ENCODE measurements at places on chromosomes 3 and 15.

- no peak for DNase-seq
Measured at GRCh38 chr3:124413393-124413792, 316.9 kb upstream of the UMPS start.

- DNase-seq, result peak; percentile 77
Measured at GRCh38 chr3:106332884-106333283, 464.1 kb upstream of the CBLB start.

- DNase-seq, result no peak
Measured at GRCh38 chr3:86388820-86389219, 602.1 kb downstream of the VGLL3 start.

GRCh38 chr3:135896613-135897012 is 68.9 kb upstream of the PPP2R3A start:
- DNase-seq, result no peak

- no peak for DNase-seq
Measured at GRCh38 chr3:57758686-57759085, 2.6 kb downstream of the SLMAP start.

DNA sequence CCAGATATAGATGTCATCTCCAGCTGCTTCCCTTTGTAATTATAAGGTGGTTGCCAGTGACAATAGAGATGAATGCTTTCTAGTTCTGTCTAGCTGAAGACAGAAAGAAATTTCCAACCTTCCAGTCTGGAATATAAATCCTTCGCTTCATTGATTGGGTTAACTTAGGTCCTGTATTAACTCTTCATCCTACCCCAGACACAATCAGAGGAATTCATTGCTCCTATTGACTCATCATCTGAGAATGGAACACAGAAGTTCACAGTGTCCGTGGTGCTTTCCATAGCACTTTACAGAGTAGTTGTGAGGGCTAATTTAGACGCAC is 241.4 kb downstream of the NFKBIZ start:
- DNase-seq, result no peak

GRCh38 chr3:22684739-22685138 is 518.4 kb upstream of the UBE2E2 start:
- DNase-seq, result no peak

DNA sequence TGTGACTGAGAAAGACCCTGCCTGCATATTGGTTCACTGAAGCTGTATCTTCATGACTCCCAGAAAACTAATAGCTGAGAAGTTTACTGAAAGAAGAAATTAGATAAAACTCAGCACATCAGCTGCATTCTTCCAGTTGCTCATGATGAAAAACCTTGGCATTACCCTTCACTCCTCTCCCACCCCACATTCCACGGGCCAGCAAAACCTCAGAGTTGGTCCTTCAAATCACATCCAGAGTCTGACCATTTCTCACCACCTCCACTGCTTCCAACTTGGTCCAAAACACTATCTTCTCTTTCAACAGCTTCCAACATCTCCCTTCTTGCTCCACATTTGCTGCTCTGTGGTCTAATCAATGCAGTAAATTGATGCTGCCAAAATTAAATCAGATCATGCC is 97.1 kb downstream of the CD47 start:
- no peak for DNase-seq

GRCh38 chr3:139670196-139670595 is 7.6 kb downstream of the NMNAT3 start:
- DNase-seq, result no peak

- peak; percentile 61 for DNase-seq
Measured at GRCh38 chr3:67083277-67083676, 85.2 kb downstream of the KBTBD8 start.

- no peak for DNase-seq
Measured at GRCh38 chr3:20935791-20936190, 749.8 kb upstream of the SGO1 start.

DNA sequence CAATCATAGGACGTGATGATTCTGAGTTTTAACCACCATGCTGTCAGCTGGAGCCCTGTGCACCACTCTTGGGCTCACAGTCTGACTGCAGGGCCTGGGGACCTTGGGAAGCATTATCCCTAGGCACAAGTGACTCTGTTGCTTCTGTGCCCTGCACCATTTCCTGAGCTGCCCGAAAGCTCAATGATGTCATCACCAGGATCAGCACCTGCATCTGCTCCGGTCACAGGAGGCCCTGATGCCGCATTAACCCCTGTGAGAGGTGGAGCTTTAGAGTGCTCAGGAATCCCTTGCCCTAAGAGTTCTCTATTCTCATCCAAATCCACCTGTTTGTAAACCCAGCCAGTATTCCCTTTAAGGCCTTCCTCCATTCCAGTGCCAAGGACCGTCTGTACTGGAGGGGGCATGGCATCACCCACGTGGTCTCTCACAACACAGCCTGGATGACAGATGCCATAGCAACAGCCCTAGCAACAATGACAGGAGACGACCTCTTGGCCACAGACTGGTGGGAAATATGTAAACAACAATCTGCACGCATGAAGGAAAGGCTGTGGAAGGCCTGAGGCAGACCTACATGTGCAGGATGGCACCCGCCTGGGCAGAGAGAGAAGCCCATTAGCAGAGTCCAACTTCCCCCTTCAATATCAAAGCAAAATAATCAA is 37.9 kb downstream of the NTRK3 start:
- DNase-seq, result no peak

GRCh38 chr3:63687278-63688225 is 35.1 kb downstream of the SNTN start:
- no peak for DNase-seq

DNA sequence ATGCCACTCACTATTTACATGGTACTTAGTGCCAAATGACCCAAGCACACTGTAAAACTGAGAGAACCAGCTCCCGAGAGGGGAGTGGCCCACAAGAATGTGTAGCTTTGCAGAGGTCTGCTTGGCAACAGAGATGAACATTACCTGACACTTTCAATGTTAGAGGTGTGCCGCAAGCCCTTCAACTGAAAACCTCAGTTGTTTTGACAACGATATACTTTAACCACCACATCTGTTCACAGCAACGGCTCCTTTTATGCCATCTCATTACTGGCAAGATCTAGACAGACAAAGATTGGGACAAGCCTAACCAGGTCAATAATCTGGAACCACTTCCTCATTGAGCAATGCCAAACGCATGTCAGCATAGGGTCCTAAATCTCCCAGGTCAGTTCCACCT is 23.7 kb downstream of the NEK10 start:
- no peak for DNase-seq

GRCh38 chr3:71031181-71031580 is 552.3 kb downstream of the FOXP1 start:
- DNase-seq, result no peak

DNA sequence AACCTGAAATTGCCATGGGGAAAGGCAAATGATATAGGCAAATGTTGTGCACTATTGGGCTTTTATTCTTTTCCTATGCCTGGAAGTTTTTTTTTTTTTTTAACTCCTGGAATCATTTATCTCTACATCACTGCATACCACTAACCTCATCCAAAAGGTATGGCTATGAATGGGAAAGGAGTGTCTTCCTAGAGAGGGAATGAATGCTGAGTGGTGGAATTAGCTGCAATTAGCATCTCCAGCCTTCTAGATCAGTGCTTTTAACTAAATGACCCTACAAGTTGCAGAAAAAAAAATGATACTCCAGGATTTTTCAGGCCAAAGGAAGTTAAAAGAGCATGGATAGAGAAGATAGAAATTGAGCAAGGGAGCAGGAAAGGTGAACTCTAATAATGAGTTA is 429.8 kb upstream of the PDZRN3 start:
- no peak for DNase-seq

GRCh38 chr3:149245738-149246451 is 24.3 kb upstream of the CP start:
- DNase-seq, result no peak

DNA sequence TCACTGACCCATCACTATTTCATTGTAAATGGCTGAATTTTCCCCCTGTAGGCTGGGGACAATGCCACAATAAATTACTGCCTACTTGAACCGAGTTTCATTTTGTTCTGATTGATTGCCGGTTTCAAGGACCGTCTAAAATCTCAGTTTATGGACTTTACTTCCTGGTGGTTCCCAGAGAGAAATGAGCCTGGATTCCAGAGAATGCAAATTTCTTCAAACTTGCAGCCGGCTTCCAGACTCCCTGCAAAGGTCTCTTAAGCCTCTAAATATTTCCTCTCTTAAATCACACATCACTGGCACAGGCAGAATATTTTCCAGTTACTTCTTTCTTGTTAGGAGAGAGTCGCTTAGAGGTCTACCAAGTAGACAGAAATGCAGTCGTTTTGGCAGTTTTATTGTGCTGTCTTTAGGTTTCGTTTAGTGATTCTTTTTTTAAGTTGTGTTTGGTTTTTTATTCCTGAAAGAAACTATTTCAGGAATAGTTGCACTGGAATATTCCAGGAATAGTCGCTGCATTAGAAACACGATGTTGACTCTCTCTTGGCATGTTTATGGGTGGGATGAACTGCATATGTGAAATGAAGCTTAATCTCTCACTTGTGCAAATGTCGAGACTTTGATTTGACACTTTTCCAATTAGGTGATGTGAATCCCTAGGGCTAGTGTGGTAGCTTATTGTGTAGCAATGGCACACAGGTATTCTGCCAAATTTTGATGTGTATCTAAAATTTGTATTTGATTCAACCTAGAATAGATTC is 284.1 kb upstream of the NR2E3 start:
- DNase-seq, result no peak

DNA sequence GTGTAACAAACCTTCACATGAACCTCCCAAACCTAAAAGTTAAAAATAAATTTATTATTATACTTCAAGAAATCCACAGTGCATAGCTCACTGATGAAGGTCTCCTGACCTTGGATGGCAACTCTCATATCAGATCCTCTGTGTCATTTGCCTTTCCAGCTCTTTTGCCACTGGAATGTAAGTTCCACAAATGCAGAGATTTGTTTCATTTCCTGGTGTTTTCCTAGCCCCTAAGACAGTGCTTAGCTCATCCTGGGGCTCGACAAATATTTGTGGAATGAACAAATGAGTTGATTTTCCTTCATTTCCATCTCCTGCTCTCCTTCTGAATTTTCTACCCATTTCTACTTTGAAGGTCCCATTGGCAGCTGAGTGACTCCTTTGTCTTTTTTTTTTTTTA is 56.0 kb downstream of the FRMD4B start:
- DNase-seq, result no peak

- DNase-seq, result no peak
Measured at GRCh38 chr15:50190723-50191122, 8.7 kb downstream of the SLC27A2 start.

DNA sequence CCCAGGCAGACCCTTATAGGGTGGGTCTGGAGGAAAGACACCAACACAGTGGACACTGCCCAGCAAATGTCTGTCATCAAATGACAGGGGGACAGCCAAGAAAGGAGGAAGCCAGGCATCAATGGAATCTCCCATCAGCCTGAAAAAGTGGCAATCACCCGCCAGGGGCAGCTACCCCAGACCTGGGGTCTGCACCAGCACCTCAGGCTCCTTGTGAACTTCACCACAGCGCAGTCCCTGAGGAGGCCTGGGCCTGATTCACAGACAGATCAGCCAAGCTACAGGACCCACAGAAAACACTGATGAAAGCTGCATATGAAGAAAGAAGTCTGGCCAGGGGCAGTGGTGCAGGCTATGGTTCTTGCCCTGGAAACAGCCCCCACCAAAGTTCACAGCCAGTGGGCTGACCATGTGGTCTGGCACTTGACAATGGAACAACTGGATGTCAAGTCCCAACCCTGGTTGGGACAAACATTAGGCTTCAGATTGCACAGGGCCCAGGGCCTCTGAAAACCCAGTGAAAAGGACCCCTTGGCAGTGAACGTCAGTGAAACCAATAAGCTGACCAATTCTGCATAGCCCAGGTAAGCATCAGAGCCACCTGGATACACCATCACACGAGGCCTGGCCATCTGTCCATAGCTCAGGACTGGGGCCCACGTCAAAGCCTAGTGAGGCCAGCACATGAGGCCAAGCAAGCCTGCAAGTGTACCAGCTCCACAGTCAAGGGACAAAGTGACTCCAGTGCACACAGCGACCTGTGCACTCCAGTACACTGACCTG is 29.1 kb downstream of the ALS2CL start:
- no peak for DNase-seq

- no peak for DNase-seq
Measured at GRCh38 chr15:68232937-68233336, 3.4 kb upstream of the CLN6 start.

GRCh38 chr15:66701422-66702034 is 508 bp upstream of the SMAD6 start:
- peak; percentile 78 for DNase-seq

- DNase-seq, result no peak
Measured at GRCh38 chr3:23029001-23029400, 174.1 kb upstream of the UBE2E2 start.

- no peak for DNase-seq
Measured at GRCh38 chr3:5053021-5053831, 68.9 kb upstream of the ARL8B start.

DNA sequence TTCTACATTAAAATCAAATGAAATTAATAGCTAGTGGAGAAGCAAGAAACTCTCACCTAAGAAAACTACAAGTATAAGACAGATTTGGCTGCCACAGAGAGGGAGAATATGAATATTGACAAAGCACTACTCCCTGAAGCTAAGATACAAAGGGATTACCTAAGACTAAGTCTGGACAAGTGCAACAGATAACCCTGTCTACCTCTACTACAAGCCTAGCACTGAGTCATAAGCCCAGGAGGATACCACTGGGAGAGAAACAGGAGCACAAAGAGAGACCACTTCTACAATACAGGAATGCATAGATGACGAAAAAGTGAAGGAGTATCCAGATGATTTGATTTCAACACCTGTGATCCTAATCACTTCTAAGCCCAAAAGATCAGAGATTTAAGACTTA is 10.4 kb downstream of the ATP13A4 start:
- no peak for DNase-seq

Measured in activated CD8-positive, alpha-beta memory T cell treated with anti-CD3 and anti-CD28 coated beads for 24 hours (primary cell).